Spinal cord (tissue), 10 donors: ENCODE measurements at places on chromosomes 3 and 15. TPM values are rescaled to one million over a fixed set of nuclear protein-coding genes. Genes with fewer than 3 reads are reported as not detected.

DNA sequence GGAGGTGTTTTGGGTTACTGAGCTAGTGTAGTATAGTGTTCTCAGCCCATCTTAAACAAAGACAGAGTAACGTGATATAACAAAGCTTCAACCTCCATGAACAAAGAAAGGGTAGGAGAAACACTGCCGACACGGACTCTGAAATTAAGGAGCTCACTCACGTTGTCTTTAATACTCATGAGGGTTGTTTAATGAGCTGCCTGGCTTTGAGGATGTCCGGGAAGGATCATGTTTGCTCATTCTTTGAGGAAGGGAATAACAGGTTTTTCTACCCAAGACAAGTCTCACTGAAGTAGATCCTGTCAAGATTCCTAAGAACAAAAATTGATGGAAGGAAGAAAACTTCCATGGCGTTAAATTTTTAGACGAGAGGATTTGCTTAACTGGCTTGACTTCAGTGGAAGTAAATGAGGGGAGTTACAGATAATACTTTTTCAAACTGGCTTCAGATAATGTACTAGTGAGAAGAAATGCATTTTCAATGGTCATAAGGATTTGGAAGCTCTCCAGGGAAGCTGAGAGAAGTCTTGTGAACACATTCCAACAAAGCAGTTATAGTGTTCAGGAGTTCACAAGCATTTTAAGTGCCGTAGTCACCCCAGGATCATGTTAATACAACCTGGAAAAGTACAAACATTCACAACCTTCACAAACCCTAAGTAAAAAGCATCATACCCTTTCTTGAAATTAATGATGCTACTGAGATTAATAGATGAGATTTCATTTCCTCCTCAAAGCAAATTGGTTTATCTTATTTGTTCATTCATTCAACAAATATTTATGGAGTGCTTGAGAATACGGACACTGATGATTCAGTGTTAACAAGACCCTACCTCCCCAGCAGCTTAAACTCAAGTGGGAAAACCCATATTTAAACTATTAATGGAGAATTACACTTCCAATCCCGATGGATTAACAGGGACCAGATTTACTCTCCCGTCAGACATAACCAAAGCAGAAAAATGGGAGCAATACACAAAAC is 101.5 kb downstream of the SHQ1 start:
- no peak for DNase-seq

DNA sequence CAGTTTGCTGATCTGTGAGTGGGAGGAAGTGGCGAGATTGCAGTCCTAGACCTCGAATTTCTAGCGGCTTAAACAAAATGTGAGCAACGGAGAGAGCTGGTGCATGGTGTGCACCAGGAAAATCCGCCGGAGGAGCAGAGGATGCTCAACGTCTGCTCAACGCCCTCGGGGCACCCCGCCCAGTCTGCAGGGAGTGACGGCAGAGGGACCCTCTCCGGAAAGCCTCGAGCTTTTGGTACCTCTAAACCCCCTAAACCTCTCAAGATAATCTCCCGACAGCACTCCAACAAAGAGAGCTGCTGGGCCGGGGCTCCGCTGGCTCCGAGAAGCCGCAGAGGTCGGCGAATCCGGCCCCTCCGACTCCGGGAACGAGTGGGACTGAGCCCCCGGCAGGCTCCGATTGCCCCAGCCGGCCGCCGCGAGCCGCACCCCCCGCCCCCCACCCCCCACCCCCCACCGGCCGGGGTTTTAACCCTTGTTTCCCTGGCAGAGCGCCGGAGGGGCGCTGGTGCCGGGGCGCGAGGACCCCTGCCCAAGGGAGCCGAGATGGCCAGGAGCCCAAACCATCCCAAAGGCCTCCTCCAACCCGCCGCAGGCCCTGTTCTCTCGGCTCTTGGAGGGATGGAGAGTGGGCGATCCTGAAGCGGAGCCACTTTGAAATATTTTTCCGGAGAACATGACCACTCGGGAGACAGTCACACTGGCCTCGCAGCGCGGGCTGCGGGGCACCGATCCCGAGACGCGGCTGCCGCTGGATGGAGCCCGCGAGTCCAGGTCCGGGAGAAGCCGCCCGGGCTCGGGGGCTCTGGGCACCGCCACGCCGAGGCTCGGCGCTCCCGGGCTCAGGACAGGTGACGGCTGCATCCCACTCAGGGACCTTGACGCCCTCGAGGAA is 1.5 kb downstream of the MEGF11 start:
- no peak for DNase-seq

DNA sequence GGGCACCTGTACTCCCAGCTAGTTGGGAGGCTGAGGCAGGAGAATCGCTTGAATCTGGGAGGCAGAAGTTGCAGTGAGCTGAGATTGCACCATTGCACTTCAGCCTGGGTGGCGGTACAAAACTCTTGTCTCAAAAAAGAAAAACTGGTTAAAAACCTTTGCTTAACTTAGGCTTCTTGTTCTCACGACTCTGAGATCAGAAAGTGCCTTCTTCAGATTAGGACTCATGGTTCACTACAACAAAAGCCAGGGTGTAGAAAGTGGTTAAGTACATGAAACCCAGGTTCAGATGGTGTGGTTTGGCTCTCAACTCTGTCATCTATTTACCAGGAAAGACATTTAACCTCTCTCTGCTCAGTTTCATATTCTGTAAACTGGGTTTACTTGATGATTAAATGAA is 168.4 kb downstream of the TUSC7 start:
- DNase-seq: no peak

- no peak for DNase-seq
These were observed 415.5 kb upstream of the ARPP21 start for GRCh38 chr3:35223632-35224394.

DNA sequence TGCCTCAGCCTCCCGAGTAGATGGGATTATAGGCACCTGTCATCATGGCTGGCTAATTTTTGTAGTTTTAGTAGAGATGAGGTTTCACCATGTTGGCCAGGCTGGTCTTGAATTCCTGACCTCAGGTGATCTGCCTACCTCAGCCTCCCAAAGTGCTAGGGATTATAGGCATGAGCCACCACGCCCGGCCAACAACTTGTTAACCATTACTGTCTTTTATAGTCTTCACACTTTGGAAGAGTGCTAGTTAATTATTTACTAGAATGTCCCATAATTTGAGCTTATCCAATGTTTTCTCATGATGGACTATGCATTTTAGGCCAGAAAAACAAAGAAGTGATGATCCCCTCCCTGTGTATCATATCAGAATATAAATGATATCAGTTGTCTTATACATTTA is 288.6 kb upstream of the CBLB start:
- DNase-seq: no peak

DNA sequence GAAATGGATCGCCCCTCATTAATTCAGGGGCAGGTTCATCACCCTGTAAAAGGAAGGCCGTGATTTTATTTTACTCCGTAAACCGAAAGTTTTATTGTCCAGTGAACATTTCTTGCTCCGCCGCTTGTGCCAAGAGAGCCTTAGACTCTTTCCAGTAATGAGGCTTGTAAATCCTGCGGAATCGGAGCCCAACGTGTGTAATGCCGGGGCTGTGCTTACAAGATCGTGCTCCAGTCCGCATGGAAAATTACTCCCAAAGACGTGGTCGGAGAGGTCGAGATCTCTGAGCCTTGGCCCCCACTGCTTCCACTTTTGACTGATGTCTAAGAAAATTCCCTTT is 649 bp upstream of the PLOD2 start:
- peak; percentile 55 for DNase-seq

DNA sequence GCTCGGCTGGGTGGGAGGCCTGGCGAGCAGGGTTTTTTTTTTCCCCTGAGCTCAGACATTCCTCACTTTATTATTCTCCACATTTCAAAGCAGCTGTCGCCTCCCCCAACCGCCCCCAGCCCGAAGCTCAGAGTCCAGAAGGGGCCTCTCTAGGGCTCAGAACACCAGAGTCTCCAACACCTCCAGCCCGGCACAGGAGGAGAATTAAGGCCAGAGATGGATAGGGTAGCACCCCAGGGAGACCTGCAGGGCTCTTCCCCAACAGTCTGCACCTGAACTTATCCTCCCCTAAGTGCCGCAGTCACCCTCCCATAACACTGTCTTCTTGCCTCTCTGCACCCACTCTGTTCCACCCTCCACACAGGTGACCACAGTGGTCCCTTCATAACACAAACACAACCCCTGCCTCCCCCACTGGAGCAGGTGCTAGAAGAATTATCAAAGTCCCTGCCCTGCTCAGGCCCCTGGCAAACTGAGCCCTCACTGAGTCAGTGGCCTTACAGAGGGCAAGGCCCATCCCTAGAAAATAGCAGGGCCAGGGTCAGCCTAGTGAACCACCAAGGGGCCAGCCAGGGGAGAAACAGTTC is 14.1 kb downstream of the MYL3 start:
- DNase-seq: no peak

DNA sequence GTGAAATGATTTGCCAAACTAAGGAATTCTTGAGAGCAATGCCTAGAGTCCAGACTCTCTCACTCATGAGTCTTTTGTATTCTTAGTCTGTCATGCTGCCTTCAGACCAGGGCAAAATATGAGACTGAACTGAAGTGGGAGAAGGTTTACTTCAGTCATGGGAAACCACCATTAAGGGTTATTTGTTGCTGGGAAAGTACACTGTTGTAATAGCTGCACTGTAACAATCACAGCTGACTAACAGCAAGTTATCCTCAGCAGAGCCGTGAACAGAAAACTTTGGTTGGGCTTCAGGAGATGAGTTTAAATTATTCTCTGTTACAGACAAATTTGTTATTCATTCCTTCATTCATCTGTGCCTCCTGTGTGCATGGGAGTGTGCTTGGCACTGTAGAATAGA is 258.5 kb downstream of the ROBO2 start:
- no peak for DNase-seq

DNA sequence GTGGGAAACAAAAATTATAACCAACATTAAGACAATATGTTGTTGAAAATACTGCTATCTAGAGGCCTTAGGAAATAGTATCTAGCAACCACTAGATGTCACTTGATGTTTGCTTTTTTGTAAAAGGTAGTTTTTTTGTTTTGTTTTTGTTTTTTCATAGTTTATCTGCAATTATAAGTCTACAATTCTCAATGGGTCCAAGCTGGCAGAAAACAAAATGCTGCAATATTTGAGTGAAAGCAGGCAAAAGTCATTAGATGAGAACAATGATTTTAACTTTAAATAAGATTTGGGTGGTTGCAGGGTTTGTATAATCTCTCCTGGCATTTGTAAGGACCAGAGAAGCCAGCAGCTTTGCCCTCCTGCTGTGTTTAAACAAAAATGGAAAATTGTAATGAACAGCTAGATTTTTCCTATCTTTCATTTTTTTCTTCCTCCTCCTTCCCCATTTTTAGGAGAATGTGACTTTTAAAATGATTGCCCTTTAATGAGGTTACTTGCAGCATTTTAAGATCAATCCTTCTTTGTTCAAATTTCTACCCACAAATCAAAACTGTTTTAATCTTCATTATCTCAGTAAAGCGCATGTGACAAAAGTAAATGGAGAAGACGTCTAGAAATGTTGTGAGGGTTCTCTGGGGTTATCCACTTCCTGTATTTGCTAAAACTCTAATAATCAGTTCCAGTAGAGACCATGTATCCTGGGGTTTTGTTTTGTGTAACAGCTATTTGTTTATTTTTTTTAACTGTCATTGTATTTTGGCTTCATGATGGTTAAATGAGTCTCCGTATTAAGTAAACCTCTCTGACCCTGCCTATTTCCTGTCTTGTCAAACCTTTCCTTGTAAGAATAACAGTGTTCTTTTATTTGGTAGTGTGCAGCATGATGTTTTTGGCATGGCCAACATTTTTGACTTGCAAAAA is 27.3 kb downstream of the DUT start:
- peak; percentile 79 for DNase-seq

DNA sequence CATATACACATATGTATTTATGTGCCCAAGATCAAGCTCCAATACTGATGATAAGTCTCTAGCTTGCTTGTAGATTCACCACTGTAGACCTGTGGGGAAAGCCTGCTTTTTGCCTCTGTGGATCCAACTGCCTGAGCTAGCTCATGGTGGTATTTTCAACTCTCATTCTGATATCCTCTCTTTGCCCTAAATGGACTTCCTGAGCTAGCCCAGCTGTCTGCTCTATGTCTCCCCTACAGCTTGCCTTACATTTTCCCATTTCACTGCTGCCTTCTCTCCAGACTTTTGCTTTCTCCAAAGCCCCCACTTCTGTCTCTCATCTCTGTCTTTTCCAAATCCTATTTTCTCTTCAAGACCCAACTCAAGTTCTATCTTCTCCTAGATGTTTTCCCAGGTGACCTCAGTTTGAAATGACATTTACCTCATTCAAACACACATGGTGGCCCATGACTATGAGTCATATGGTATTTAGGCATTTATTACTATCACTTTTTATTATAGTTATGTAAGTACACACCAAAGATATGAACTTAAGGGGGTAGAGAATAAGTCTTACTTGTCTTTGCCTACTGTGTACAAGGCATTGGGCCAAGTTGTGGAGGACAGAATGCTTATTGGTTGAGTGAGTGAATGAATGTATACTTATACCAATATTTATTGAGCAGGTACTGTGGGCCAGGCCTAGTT is 191.7 kb downstream of the NR1D2 start:
- DNase-seq: no peak

- DNase-seq: no peak
These were observed 325.1 kb downstream of the IL20RB start for GRCh38 chr3:137282871-137283270.

GRCh38 chr3:133113526-133113925 is 75.3 kb downstream of the TMEM108 start:
- DNase-seq: no peak

- DNase-seq: no peak
These were observed 23.1 kb downstream of the DCLK3 start for GRCh38 chr3:36741285-36741684.

GRCh38 chr3:178465260-178466180 is 70.7 kb upstream of the KCNMB2 start:
- DNase-seq: no peak

- DNase-seq: no peak
These were observed 13.9 kb downstream of the ALPK3 start for GRCh38 chr15:84831028-84831427.

DNA sequence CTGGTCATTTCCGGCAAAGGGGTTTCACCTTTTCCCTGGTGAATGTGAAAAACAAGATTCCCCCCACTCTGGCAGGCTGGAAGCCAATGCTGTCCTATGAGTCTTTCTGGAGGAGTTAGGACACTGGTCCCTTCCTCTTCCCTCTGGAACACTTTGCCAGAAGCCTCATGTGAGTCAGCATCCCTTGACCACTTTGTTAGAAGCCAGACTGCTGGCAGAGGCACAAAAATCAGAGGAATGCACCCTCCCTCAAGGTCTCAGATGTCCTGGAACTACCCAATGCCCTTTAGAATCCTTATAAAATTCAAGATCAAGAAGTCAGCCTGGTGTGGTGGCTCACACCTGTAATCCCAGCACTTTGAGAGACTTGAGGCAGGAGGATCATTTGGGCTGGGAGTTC is 26.6 kb downstream of the ITGB5 start:
- DNase-seq: no peak

- DNase-seq: no peak
These were observed 1287.1 kb upstream of the GBE1 start for GRCh38 chr3:83048556-83048955.

- DNase-seq: no peak
These were observed 207.9 kb upstream of the TBL1XR1 start for GRCh38 chr3:177405191-177405672.

Gene IL5RA
- 5.7 TPM for total RNA-seq

Gene SST
- total RNA-seq: 53.5 TPM

Gene PIERCE2
- 6.7 TPM for total RNA-seq

Gene QARS1
- total RNA-seq: 187 TPM

Gene LRRIQ4
- total RNA-seq: 0.20 TPM

Gene LEKR1
- total RNA-seq: 2.4 TPM

Gene WNT5A
- total RNA-seq: 12.9 TPM

Gene TGM5
- total RNA-seq: 0.10 TPM

Gene C2CD4A
- total RNA-seq: 0.06 TPM

Gene CHRNA7
- total RNA-seq: 14.3 TPM

Gene STRA6
- 9.4 TPM for total RNA-seq
